ENCODE measurements at places on chromosomes 1 and 21.

DNA sequence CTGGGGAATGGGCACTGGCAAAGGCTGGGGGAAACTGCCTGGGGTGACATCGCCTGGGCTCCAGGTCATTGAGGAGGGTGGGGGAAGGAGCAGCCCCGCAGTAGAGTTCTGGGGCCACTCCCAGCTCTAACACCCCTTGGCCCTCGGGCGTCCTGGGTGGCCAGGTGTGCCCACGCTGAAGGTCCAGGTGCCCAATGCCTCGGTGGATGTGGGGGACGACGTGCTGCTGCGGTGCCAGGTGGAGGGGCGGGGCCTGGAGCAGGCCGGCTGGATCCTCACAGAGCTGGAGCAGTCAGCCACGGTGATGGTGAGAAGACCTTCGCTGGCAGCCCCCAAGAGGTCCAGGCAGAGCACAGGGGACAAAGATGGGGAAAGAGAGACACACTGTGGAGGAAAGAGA is 7.7 kb downstream of the NTRK1 start:
- DNase-seq: no peak

- DNase-seq: no peak
Measured at GRCh38 chr1:54614563-54614962, 8.8 kb downstream of the FAM151A start.

DNA sequence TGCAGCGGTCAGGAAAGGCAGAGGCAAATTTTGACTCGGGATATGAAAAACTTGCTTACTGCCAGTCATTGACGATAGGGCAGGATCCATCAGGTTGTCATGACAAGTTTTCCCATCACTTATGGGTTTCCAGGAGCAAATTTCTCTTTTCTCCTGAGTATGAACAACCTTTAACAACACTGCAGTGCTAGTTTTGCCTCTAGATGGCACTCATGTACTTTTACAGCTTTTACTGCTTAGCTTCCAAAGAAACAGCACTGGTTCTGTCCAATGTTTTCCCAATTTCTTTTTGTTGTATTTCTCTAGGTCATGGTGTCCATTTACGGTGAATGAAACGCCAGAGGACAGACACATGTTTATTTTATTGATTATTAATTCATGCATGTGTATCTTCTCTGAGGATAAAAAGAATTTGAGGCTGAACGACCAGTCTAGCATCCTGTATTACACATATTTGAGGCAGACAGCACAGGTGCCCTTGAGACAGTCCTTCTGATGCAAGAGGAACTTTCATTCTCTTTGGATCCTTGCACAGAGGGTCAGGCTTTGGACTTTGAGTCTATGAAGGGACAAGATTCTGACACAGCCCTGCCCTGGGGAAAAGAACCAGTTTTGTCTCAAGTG is 112.3 kb upstream of the TRABD2B start:
- peak; percentile 50 for DNase-seq

GRCh38 chr1:31620631-31621497 is 3.4 kb downstream of the HCRTR1 start:
- DNase-seq: no peak

DNA sequence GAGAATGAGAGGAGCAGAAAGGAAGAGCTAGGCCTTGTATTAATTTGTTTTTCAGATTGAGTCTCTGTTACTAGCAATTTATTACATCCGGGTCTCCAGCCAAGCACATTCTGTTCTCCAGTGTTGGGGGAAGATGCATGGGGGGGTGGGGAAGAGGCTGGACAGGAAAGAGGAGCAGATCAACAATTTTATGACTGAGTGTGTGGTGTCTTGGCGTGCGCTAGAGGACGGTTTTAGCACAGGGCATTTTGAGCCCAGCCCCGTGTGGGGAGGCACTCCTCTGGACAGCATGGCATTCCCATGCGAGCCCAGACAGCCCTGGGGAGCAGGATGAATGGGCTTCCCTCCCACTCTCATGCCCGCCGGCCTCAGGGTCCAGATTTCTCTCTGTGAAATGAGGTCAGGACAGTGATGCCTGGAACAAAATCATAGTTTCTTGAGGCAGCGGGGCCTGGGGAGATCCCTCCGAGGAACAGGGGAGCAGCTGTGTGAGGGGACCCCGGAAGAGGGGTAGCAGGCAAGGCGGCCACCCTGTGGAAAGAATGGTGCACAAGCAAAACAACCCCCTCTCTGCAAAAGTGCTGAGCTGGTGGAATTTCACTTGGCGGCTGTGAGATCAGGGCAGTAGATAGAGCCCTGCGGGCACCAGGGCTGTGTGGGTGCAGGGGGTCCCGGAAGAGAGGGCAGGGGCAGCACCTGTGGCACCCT is 16.3 kb downstream of the SOX13 start:
- no peak for DNase-seq

DNA sequence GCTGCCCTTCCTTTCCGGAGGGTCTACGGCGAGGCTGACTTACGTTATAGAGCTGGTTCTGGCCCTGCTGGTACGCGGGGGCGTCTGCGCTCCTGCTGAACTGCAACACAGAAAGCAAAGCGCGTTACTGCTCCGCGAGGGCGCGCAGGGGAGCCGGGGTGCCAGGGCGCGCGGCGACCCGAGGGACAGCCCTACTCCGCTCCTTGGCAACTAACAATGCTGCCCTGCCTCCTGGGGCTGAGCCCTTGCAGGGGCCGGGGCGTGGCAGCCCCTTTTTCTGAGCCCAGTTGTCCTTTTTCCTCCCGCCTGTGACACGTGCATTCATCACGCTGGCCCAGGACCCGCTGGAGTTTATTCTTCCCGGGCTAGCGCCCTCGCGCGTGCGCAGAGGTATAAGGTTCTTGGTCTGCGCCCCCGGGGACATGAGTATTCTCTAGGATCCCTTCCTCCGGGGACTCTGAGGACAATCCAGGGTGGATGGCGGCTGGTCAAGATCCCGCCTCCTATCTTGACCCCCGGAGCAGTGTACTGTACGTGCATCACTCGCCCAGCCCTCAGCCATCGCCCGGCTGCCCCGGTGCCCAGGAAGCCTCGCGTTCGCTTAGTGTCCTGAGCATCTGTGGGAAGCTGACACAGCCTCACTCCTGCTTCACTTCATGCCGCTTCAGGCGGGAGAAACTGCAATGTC is 78.9 kb downstream of the CD247 start:
- DNase-seq: peak; percentile 67

GRCh38 chr1:162740755-162741154 is 49.7 kb upstream of the HSD17B7 start:
- no peak for DNase-seq

DNA sequence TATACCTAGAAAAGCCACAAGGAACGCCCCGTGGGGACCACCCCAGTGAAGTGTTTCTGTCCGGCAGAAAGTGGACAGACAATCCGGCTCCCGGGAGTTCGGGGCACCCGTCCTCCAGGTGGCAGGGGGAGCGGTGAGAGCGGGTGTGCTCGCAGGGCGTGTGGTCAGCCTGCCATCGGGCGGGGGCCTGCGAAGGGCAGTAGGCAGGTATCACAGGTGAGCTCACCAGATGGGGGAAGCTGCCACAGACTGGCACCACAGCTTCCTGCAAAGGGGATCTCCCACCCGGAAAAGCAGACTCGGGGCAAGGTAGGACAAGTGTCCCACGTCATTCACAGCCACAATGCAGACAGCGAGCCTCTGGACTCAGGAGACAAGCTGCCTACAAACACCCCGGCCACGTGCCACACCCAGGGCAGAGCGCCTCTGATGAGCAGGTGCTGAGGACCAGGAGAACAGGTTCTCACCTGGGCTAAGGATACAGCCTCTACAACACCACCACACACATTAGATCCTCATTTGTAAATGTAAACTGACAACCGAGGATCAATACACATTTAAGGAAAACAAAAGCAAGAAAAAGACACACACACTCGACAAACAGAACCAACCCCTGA is 36.4 kb downstream of the VPS26C start:
- no peak for DNase-seq

GRCh38 chr1:183553764-183554163 is 36.5 kb downstream of the NCF2 start:
- DNase-seq: no peak

GRCh38 chr1:119952496-119952895 is 56.2 kb upstream of the ADAM30 start:
- no peak for DNase-seq

DNA sequence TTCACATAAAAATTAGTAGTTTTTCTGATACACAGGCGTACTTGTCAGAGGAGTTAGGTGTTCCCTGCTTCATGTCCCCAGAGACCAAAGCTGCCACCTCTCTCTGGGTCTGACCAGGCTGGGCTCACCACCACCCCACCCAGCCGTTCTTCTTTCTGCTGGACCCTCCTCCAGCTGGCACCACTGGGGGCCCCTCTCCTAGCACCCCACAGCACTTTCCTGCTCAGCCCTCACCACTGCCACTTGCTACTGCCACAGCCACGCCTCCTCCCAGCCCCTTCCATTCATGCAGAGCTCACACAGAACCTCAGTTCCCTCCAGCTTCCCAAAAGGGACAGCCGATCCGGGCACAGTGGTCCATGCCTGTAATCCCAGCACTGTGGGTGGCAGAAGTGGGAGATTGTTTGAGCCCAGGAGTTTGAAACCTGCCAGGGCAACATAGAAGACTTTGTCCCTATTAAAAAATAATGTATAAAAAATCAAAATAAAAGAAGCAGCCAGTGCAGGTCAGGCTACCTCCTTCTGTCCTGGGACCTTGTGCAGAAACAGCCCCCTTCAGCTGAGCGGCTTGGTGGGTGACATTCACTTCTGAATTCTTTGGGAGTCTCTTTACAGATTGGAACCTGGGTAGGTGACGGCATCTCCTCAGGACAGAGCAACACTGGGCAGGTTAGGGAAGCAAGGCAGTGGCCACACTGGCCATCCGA is 208.3 kb downstream of the TOMM20 start:
- DNase-seq: no peak

DNA sequence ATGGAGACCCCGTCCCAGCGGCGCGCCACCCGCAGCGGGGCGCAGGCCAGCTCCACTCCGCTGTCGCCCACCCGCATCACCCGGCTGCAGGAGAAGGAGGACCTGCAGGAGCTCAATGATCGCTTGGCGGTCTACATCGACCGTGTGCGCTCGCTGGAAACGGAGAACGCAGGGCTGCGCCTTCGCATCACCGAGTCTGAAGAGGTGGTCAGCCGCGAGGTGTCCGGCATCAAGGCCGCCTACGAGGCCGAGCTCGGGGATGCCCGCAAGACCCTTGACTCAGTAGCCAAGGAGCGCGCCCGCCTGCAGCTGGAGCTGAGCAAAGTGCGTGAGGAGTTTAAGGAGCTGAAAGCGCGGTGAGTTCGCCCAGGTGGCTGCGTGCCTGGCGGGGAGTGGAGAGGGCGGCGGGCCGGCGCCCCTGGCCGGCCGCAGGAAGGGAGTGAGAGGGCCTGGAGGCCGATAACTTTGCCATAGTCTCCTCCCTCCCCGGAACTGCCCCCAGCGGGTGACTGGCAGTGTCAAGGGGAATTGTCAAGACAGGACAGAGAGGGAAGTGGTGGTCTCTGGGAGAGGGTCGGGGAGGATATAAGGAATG is 505 bp downstream of the LMNA start:
- no peak for DNase-seq

DNA sequence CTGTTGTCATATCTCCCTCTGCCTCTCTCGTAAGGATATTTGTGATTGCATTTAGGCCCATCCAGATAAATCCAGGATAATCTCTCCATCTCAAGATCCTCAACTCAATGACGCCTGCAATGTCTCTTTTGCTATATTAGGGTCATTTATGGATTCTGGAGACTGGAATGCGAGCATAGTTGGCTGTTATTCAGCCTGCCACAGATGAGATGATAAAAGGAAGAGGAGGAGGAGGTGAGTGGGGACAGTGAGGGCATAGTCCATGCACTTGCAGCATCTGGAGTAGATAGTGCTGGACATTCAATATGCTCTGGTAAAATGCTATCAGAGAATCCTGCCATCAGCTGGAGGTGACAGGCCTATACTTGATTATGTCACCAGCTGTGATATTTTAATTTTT is 131.6 kb upstream of the CACNA1E start:
- no peak for DNase-seq

- peak; percentile 28 for DNase-seq
Measured at GRCh38 chr1:19374083-19374801, 62.1 kb downstream of the SLC66A1 start.

GRCh38 chr1:27596261-27596660 is 7.7 kb downstream of the AHDC1 start:
- DNase-seq: no peak

DNA sequence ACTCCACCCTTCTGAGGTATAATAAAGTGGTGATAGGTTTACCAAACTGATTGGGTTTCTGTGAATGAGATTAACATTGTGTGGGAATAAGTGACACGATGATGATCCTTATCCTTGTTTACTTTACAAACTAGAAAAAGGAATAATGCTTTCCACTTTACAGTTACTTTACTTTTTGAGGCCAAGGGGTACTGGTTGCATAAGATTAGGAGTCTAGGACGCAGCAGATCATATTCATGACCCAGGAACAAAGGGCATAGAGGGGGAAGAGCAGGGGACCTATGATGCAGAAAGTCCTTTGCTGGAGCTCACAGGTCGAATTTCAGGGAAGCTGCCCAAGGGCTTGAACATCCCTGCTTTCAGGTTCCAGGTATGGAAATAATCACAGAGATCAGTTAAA is 20.4 kb downstream of the FGGY start:
- DNase-seq: no peak

DNA sequence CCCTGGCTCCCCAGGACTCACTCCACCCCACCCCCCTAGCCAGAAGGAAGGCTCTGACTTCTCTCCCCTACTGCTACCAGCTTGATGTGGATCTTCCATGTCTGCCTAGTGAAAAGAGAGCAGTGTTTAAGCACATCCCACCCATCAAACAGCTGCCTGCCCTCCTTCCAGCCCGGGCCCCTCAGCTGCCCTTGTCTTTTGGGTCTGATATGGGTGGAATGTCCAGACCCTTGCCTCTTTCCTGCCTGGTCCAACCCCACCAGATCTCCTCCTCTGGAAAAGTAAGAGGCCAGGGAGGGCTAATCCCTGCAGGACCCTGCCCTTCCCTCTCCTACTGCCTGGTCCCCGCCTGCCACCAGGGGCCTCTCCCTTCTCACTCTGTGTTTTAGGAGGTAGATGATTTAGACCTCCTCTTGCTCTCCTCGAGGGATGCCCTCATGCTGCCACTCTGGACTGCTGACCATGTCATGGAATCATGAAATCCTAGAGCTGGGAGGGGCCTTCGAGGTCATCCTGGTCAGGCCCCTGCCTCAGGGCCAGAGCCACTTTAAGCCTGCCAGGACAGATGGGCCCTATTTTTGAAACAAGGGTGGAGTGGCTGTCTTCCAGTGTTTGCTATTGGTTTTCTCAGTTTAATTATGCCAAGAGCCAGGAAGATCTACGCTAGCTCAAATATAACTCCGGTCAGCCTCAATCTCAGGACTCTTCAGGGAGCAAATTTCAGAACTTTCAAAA is 15.8 kb upstream of the HSPG2 start:
- DNase-seq: no peak

DNA sequence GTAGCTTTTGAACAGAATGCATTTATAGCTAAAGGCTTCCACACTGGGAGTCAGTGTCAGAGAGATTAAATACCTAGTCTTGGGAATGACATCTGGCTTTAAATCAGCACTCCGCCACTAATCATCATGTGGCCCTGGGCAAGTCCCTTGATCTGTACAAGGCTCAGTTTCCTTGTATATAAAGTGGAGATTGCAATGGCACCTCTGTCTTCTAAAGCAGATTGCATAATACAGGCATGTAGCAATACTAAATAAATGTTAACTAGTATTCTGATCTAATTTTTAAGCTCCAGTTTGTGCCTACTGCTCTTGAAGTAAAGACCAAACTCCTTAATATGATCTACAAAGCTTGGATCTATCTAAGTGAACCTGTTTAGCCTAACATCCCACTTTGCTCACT is 249.4 kb downstream of the PLPP3 start:
- no peak for DNase-seq
